Memory B cell (primary cell): ENCODE measurements at places on chromosomes 6 and 20.

- DNase-seq, result no peak
Observed at GRCh38 chr20:60999250-60999649, 252.8 kb upstream of the CDH4 start.

- no peak for DNase-seq
Observed at GRCh38 chr6:16717275-16717942, 43.9 kb downstream of the ATXN1 start.

DNA sequence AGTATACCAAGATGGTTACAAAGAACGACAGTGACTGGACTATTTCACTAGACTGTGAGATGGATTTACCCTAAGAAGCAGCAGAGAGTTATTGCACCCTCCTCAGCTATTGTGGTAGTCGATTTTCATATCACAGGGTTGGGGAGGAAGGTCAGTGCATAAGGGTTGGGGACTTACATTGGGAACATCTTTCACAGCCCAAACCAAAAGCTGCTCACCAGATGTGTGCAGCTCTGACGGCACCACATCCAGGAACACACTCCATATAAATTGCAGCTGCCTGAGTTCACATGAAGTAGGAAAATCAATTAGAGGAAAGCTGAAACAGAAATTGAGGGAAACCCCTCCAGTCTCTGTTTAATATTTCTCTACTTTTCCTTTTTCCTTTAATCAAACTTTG is 470.5 kb upstream of the NRSN1 start:
- DNase-seq, result no peak

DNA sequence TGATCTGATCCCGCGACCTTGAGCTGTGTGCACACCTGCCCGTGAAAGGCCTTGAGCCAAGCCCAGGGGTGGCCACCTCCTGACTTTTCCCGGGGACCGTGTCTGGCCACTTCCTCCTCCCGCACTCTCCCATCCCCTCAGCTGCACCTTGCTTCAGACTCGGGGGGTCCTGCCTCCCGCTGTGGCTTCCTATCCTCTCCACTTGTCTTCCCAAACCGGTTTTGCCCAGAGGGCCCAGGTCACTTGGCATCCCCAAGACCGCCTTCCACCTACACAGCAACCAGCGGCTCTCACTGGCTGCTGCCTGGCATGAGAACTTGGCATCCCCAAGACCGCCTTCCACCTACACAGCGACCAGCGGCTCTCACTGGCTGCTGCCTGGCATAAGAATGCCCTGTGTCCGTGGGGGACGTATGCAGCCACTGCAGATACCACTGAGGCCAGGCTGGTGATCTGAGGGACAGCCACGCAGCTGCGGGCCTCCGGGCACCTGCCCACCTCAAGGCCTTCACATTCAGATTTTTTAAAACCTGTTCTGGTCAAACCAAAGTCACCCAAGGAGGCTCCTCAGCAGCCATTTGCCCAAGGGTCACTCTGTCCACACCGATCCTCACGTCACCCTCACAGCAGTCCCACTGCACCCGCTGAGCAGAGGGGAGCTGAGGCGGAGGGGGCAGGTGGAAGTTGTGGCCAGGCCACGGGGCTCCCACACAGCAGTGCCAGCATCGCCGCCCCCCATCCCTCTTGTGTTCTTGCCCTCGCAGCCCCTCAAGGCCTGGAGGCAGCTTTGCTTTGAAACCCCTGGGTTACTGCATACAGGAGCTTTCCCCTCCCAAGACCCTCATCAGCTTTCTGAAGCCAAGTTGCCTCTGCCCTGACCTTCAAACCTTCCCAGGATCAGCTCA is 245.5 kb downstream of the TAF4 start:
- no peak for DNase-seq

GRCh38 chr6:105587349-105588122 is 184.7 kb upstream of the PREP start:
- DNase-seq, result no peak

DNA sequence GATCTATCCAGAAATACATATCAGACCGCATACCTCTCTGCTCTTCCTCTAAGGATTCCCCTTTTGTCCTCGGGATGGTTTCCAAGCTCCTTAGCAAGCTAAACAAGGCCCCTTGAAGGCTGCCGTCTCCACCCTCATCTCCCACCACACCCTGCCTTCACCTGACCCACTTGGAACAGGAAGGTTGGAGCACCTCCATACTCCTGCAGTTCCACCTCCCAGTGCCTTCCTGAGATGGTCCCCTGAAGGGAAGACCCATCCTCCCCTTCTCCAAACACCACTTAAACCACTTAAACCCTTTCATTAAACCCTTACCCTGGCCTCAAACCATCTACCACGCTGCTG is 8.5 kb upstream of the POU5F1 start:
- DNase-seq, result no peak

DNA sequence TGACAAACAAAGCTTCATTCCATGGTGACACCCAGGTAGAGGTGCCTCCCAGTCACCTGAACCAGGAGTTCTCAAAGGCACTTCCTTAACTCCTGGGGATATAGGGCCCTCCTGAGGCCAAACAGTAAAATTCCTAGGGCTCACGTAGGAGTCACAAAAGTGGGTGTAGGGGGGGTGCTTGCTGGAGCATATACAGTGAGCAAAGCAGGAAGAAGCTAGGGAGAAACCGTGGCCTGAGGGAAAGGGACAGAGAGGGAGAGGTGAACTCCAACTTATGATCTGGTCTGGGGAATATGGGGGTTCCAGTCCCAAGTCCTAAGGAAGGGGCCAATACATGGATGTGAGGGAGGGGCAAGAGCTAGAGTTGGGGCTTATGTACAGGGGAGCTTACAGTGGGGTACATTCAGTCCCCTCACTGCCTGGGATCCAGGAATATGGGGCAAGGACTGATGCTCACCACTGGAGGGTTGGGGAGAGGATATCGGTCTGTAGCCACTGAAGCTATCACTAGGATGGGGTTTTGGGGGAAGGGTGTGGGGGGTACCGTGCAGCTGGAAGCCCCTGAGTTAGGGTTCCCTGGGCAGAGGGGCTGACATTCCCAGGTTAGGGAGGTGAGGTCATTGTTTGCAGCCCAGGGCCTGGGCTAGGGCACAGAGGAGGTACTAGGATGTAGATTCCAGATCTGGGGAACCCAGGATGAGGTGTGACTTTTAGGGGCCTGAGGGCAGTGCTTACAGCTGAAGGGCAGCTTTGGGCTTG is 950 bp downstream of the PEDS1 start:
- no peak for DNase-seq

DNA sequence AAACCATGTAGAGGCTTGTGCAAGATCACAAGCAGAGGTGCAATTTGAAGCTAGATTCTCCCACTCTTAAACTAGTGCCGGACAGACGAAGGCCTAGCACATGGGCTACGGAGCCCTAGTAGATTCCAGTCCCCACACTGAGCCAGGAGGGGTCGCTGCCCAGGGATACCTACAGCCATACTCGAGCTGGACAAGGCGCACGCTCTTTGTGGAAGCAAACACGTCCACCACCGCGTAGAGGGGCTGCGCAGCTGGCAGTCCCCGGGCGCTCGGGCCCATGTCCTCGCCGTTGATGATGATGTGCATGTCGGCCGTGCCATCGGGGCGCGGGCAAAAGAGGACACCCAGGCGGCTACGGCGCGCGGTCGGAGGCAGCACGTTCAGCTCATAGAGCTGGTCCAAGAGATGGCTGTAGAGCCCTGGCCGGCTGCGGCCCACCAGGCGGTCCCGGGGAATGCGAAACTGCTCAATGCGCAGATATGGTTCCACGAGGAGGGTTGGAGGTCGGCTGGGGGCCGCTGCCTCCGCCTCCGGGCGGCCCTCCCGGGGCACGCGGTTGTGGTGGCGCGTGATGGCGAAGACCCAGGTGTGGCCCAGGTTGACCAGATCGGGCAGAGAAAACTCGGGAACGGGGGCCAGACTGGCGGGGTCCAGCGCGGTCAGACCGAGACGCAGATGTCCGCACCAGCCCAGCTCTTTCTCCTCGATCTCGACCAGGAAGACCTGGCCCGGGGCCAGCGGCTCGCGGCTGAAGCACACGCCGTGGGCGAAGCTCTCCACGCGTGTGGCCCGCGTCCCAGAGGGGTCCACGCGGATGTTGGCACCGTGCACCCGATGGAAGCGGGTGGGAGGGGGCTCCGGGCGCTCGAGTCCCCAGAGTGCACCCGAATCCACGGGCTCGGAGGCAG is 677 bp downstream of the NEURL2 start:
- no peak for DNase-seq

GRCh38 chr20:62999580-62999979 is 7.2 kb downstream of the BHLHE23 start:
- DNase-seq, result no peak

DNA sequence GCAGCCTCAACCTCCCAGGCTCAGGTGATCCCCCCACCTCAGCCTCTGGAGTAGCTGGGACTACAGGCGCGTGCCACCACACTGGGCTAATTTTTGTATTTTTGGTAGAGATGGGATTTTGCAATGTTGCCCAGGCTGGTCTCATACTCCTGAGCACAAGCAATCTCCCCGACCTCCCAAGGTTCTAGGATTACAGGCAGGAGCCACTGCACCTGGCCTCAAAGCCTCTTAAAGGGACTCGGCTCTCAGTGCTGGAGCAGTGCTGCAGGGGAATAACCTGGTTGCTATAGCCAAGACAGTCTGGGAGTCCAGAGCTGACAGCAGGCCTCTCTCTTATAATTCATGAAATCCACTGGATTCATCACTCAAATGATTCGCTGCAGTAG is 17.0 kb downstream of the GHRH start:
- DNase-seq, result no peak

DNA sequence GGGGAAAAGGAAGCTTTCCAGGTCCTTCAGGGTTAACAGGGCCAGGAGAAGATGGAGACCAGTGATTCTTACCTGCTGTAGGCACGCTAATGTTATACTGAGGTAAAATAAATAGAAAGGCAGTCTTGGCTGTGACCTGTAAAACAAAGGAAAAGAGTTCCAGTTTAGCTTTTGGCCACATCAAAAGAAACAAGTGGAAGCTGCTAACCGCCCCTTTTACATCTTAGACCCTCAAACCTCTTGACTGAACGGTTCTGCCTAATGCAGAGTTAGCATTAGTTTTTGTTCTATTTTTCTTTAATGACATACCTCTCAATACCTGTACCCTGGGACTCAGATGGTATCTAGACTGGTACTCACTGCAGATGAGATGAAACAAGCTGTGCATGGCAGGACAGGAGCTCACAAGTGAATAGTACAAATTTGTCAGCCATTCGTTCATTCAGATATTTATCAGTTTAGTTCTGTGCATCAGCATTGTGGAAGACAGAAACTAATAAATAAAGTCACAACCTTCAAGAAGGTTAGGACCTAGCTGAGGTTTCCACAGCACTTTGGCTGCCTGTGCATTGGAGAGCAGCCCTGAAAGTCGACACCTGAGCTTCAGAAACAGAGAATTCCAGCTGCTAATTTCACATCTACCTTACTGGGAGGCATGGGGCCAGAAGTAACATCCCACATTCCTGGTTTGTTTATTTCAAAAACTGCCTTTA is 41.0 kb downstream of the TRAM2 start:
- DNase-seq, result no peak

GRCh38 chr20:19453410-19453809 is 241.0 kb downstream of the SLC24A3 start:
- DNase-seq, result no peak

DNA sequence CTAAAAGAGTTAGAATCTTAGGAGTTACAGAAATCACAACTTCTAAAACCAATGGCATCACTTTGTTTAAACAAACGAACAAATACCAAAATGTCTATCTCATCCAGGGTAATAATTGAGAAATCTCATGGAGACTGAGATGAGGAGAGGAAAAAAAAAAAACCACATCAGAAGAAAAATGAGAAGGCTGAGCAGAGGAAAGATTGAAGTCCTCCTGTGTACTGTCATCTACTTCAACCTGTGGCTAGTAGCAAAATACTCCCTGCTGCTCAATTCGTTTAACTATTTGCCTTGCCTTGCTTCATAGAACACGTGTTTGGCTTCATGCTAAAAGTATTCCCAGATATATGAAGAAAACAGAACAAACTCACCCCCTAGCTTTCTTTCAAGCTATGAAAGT is 143.7 kb downstream of the PDE10A start:
- DNase-seq, result no peak

DNA sequence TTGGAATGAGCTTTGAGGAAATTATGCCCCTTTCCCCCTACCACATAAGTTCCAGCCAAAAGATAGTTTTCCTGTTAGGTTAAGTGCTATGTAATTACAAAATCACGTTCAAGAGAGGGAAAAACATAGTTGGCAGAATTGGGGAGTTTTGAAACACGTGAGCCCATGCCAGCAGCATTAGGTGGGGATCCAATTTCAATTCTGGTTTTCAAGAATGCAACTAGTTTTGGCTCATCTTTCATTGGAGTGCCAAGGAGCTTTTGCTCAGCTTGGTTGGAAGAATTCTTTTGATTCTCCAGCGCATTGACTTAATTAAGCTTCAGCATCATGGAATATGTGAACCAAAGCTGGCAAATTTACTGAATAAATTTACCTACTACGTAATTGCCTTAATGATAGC is 95.9 kb downstream of the SAMD5 start:
- DNase-seq, result no peak

GRCh38 chr20:43096126-43096930 is 93.4 kb downstream of the PTPRT start:
- DNase-seq, result no peak

- no peak for DNase-seq
Observed at GRCh38 chr6:78861509-78861908, 5.8 kb upstream of the IRAK1BP1 start.

- DNase-seq, result no peak
Observed at GRCh38 chr6:13282393-13283069, 45.8 kb downstream of the TBC1D7 start.

DNA sequence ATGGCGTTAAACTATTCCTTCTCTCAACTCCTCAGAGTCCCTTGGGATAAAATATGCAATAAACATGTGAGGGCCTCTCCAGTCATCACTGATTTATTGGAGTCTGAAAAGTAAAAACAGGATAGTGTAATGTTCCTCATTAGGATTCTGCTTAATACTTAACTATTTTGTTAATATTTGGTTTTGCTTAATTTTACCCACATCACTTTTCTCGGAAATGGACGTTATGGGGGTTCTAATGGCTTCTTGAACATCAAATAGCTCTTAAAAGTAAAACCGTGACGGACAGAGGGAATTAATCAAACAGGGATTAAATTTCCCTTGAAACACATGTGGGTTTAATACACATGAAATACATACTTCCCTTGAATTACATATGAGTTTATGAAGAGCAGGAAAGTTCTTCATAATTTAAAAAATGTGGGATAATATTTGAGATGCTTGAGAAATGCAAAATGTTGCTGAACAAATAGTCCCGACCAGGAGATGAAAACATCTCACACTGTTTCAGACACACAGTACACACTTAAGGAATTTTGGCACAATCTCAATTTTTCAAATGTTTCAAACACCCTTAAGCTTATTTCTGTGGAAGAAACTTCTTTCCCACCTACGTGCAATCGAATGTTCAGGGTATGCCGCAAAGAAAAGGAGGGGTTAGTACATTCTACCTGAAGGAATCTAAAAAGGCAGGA is 38.4 kb upstream of the EIF2S2 start:
- no peak for DNase-seq

GRCh38 chr6:150118627-150119026 is 24.2 kb upstream of the PPP1R14C start:
- no peak for DNase-seq

GRCh38 chr6:30157999-30158398 is 3.0 kb downstream of the TRIM10 start:
- no peak for DNase-seq

GRCh38 chr6:163620670-163621330 is 206.3 kb downstream of the QKI start:
- DNase-seq, result no peak

GRCh38 chr6:140320081-140321080 is 945.9 kb upstream of the CITED2 start:
- DNase-seq, result no peak
